ENCODE measurements at places on chromosomes 1 and 21.

GRCh38 chr1:213457733-213458132 lies 406.7 kb downstream of the RPS6KC1 start:
- DNase-seq: no peak

GRCh38 chr1:44613941-44614340 lies 60.3 kb downstream of the TMEM53 start:
- DNase-seq: no peak

DNA sequence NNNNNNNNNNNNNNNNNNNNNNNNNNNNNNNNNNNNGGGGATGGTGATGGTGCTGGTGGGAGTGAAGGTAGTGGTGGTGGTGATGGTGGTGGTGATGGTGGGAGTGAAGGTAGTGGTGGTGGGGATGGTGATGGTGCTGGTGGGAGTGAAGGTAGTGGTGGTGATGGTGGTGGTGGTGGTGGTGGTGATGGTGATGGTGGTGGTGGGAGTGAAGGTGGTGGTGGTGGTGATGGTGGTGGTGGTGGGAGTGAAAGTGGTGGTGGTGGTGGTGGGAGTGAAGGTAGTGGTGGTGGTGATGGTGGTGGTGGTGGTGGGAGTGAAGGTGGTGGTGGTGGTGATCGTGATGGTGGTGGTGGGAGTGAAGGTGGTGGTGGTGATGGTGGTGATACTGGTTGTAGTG lies 93.6 kb downstream of the CRYAA start:
- DNase-seq: no peak

GRCh38 chr1:186974774-186975181 lies 146.0 kb downstream of the PLA2G4A start:
- no peak for DNase-seq

GRCh38 chr1:66317248-66317515 lies 216.8 kb upstream of the SGIP1 start:
- DNase-seq: no peak

DNA sequence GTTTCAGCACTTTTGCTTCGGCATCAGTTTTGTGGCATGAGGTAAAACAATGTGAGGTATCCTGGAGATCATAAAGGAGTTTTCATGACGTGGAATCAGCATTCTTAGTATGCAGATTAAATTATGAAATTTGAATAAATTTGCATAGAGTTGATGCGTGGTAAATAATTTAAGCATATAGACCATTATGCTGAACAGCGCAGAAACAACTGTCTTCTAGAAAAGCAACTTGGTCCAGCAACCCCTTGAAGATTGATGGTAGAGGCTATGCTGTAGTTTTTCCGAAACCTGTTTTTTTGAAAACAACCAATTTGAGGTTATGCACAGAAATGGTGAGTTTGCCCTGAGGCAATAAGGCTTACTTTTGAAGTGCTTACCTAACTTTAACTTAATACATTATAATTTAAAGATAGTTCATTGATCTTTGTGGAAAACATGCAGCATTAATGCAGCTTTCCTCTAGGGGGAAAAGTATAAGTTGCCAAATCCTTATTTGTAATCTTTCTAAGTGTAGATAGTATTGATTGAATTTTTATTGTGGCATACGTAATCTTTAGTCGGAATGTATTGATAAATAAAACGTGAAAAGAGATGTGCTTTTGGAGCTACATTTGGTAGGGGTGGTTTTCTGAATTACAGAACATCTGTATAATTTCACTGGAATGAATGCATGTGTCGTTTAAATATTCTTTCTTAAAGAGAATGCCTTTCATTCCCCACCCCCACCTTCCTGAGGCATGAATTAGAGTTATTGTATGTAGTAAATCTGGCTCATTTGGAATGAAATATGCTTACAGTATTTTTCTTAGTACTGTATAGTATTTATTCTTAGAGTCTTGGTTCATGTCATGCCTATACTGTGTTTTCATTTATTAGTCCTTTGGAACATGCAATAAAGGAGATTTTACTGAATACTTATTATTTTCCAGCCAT lies 3.8 kb downstream of the PRDM2 start:
- DNase-seq: no peak

- DNase-seq: no peak
Observed at GRCh38 chr1:247360991-247361731, 29.5 kb upstream of the ZNF496 start.

GRCh38 chr1:59526240-59526639 lies 229.3 kb downstream of the FGGY start:
- no peak for DNase-seq

GRCh38 chr1:97331165-97331564 lies 589.7 kb downstream of the DPYD start:
- no peak for DNase-seq

DNA sequence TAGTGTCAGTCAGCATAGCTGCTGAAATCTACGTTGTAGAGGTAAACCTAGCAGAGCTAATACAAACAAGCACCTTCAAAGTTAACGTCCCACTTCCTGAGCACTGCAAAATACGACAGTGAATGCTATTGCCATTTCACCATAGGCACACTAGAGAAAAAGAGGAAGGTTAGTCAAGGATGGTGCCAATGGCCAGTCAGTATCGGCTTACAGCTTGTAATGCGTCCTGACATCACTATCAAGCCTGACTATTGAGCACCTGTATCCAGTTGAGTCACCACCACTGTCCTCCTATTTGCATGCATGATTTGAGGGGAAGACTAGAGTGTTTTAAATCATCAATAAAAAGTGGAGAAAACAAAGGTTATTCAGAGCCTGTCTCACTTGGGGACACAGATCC lies 34.4 kb downstream of the NUCKS1 start:
- DNase-seq: no peak

- no peak for DNase-seq
Observed at GRCh38 chr1:31726715-31727114, 22.9 kb upstream of the COL16A1 start.

DNA sequence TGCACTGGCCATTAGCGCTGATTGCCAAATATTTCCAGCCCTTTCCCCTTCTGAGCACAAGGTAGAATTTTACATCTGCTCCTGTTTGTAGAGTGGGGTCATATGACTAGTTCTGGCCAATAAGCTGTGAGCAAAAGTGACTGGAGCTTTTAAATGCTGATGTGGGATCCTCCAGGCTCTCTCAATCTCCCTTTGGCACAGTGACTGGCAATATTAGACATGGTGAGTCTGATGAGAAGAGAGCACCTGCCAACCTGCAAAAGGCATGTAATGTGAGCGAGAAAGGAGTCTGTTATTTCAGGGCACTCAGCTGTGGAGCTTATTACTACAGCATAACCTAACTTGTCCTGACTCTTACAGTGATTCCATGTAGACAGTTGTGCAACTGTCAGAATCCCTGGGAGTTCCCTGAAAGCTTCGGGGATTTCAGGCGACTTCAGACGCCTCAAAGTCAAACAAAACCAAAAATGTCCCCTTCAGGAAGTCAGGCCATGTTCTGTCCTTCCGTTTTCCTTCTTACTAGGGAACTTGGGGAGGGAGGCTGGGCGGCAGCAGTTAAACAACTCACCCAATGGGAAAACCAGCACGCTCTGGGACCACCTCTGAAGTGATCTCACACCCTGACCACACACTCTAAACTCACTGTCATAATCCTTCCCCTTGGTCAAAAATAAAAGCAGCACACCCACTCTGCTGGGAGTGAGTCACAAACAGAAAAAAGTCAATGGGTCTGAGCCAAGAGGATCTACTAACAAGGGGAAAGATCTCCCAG lies 3.6 kb upstream of the RASSF5 start:
- no peak for DNase-seq

- peak; percentile 7 for DNase-seq
Observed at GRCh38 chr1:150683914-150684313, 13.0 kb downstream of the GOLPH3L start.

DNA sequence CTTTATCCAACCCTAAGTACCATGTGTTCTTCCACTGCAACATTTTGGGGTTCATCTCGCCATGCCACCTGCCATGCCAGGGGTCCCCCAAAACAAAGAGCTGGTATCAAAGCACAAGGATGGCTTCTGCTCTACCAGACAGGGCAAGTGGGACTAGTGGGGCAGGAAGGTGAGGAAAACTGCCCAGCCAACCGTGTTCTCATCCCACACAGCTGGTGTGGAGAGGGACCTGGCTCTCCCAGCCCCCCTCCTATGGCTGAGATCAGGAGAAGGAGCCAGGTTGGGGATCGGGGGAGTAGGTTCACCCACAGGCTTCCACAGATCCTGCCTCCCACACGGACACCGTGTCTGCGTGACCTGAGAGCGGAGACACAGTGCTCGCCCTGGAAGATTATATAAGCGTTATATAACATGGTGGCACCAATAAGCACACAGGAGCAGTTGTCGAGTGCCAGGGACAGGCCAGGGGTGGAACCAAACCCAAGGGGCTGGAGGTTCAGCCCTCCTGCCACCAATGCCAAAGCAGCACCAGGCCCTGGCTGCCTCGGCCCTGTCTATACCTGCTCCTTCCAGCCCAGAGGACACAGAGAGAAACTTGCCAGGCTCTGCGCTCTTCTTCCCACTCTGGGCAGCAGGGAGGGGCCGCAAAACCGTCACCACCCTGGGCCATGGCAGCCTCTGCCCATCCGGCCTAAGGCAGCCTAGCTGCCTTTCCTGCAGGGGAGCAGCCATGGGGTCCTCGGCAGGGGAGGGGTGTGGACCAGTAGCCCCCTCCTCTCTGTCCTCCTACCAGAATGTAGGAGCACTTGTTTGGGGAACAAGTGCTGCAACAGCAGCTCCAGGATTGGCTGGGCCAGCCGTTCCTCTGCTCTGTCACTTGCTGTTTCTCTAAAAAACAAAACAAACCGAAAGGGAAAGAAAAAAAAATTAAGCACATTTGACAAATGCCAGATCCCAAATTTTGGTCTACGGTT lies 43.5 kb downstream of the CD34 start:
- no peak for DNase-seq

GRCh38 chr1:163877016-163877415 lies 555.3 kb downstream of the NUF2 start:
- no peak for DNase-seq

DNA sequence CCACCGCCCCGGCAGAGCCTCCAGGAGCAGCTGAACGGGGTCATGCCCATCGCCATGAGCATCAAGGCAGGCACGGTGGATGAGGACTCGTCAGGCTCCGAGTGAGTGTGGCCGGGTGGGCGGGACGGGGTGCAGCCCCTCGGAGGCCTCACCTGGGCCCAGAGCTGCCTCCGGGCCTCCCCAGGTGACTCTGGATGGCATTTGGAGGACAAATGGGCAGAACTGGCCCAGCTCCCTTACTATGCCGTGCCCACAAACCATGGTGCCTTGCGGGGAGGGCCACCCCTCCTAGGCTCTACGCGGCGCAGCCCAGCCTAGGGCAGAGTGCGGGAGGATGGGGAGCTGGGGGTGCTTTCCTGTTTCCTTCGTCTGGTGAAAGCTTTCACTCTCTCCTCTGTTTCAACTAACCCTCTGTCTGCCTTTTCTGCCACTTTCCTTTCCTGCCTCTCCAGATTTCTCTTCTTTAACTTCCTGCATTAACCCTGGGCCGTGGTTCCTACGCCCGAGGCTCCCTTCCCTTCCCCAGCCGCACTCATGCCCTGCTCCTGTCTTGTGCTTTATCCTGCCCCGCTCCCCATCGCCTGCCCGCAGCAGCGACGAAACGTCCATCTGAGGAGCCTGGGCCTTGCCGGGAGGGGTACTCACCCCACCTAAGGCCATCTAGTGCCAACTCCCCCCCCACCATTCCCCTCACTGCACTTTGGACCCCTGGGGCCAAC lies 9.2 kb downstream of the PSRC1 start:
- no peak for DNase-seq
